ENCODE measurements at places on chromosomes 16 and 17.
A peak's percentile ranks its signal among the peaks of the same experiment; 100 is the strongest.

- peak; percentile 93 for DNase-seq
These were observed 405 bp upstream of the CBLN1 start for GRCh38 chr16:49281843-49282642.

GRCh38 chr16:64440005-64440404, 681.9 kb downstream of the CDH11 start:
- DNase-seq, result no peak

- no peak for DNase-seq
These were observed 21.2 kb downstream of the MEAK7 start for GRCh38 chr16:84482951-84483881.

DNA sequence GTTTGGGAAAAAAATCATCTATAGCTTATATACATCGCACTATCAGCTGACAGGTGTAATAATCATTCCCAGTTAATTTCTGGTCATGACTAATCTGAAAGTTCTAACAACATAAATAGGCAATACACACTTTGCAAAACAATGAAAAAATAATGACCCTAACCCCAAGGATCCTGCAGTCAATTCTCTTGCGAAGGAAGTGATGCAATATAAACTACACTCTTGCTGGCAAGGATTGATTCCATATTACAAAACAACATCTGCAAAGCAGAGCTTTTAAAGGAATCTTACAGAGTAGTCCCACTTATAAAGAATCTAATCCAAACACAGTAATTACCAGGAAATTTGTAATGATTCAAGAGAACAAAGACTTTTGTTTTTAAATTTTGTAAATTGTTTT, 73.4 kb downstream of the MYO1D start:
- DNase-seq, result no peak

DNA sequence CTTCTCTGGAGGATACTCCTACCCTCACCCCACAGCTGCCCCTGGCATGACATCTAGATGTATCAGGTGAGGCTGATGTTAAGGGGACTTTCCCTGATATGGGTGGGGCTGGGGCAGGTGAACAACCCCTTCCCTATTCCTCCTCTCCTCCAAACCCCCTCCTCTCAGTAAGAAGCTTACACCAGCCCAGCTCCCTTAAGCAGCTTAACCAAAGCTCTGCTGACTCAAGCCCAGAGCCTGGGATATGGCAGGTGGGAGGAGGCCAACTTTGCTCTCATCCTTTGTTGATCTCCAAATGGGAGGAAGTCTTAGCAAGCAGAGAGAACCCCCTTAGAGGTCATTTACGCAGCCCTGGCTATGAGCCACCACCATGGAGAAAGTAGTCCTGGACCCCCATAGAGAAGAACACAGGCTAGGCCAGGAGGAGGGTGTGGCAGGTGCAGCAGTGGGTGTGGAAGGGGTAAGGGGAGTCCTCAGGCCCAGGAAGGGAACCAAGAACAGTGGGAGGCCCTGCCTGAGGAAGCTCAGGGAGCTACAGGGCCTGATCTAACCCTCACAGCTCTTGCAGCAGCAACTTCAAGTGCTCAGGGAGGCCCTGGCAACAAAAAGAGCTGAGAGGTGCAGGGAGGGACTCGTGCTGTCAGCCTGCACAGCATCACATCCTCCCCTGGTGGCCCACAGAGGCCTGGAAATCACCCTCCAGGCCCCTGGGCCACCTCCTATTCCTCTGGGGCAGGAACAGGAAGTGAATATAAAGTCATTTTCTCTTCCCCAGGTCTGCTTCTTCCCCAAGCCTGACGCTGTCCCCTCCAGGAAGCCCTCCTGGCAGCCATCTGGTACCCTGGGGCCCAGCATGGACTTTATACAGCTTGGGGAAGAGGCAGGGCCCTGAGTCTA, 2.9 kb downstream of the UNC119 start:
- DNase-seq, result no peak

GRCh38 chr16:2964475-2965336, 631 bp downstream of the KREMEN2 start:
- DNase-seq, result peak; percentile 50

DNA sequence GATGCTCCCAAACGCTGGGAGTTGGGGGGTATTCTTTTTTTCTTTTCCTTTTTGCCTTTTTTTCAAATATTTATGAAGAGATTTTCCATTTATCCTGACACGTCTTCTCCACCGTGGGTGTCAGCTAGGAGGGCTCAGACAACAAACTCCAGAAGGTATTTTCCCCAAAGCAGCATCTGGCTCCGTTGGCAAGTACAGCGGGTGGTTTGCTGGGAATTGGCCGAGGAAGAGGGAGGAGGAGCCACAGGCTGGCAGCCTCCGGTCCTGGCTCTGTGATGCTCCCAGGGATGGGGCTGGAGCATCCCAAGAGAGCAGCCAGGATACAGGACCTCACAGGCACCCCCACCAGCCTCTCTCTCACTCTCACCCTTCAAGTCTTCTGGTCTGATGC, 10.9 kb upstream of the CACNG4 start:
- DNase-seq, result no peak

DNA sequence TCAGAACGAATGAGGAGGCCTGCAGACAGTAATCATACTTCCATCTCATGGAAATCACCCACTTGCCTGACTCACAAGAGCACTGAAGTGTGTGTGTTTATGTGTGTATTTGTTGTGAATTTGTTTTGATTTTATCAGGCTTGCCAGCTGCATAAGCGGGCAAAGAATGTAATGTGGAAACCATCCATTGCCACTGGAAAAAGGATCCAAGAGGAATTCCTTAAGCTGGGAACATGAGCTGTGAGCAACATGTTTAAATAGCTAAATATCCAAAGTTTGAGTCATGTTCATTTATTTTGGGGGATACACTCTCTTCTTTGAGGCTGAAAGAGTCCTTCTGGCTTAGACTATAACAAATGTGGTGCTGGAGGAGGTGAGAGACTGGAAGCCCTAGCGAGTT, 198.4 kb upstream of the TBX2 start:
- DNase-seq, result no peak

GRCh38 chr17:18964550-18964949, 12.6 kb downstream of the SLC5A10 start:
- no peak for DNase-seq

All from NCI-H2107 (cell line).